Stimulated activated CD8-positive, alpha-beta memory T cell treated with anti-CD3 and anti-CD28 coated beads, Interleukin-4, amount 100 ng/mL, for 4 hours (primary cell): ENCODE measurements at places on chromosomes 7 and 10.

DNA sequence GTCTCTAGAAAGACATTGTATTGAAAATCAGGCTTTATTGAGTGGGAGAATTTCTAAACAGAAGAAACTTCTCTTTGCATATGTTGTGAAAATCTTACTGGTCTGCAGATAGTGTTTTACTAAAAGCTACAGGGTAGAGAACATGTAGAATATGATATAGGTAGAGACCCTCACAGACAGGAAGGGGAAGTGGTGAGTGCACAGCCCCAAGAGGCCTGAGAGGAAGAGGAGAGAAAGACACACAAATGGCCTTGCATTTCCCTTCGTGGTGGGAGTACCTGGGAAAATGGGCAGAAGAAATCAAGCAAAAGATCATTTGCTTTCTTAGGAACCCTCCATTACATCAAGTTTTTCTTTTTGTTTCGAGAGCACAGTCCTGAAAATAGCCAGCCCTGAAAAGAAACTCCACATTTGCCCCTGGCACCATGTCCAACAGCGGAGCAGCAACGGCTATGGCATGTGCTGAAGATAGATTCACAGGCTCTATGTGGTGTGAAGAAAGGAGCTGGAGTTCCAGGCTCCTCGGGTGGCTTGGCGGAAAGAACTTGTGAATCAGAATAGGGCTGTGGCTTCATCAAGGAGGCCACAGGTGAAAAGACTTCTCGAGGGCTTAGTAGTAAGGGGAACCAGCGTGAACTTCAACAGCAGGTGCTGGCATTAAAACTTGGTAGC, 143.5 kb downstream of the CALCR start:
- no peak for DNase-seq

GRCh38 chr7:47908720-47909119, 39.5 kb downstream of the PKD1L1 start:
- DNase-seq: no peak

GRCh38 chr10:108454793-108455192, 1290.3 kb upstream of the SORCS1 start:
- DNase-seq: no peak

DNA sequence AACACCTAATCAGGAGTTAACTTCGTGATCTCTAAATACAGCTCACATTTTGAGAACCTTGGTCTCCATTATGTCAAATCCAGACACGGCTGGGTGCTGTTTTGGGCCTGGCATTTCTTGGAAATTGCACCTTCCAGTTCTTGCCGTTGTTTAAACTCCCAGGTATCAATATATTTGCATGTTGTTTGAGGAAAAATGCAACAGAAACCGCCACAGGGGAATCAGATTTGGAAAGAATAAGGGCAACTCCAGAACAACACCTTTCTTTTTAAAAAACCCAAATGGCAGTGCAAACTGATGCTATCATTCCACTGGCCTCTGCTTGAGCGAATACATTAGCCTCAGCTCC, 162.0 kb downstream of the FGFR2 start:
- DNase-seq: no peak

DNA sequence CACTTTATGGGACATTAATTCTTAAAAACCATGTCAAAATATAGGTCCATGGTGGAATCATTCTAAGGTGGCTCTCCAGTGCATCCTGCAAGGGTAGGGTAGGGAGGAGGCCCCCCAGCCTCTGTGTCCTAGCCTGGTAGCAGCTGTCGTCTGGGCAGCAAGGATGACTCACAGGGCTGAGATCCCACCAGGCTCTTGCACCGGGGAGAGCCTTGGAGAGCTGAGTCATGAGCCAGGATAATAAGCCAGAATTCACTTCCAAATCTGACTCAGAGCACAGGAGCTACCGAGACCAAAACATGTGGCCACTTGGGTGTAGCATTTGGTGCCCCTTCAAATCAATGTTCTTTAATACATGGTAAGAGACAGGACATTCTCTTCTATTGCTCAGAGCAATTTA, 298.5 kb downstream of the NEBL start:
- DNase-seq: no peak

DNA sequence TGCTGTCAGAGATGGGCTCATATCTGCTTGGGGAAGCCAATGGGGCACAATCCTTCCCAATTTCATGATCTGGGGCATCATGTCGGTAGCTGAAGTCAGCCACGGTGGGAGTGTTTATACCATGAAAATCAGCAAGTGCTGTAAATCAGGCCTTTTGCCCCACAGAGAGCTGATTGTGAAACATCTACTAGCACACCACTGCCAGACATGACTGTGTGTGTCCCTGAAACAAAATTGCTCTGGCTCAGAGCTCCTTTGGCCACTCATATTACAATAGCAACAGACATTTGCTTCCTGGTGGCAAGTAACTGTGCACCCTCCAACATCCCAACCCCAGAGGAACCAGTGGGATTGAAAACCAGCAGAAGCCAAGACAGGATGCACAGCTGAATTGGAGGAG, 23.7 kb downstream of the GPR26 start:
- no peak for DNase-seq
